ENCODE measurements at places on chromosomes 5 and 9.

- no peak for DNase-seq
Measured at GRCh38 chr9:85716031-85716877, 25.5 kb downstream of the AGTPBP1 start.

DNA sequence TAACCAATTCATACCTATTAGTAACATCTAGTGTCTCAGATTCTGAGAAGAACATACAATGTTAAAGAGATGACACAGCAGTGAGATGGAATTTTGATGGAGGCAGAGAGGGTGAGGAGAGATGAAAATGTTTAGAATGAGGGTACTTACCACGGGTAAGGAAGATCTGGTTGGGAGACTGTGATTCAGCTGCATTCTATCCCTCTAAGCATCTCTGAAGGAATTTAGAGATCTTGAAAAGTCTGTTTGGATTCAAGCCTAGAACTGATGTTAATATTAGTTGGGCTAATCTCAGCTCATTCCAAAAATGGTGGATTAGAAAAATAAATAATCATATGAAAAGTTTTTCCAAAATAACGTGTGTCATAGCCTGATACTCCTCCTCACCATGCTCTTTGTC lies 191.5 kb upstream of the CLINT1 start:
- no peak for DNase-seq

- DNase-seq, result no peak
Measured at GRCh38 chr9:92147852-92148180, 32.6 kb upstream of the SPTLC1 start.

- no peak for DNase-seq
Measured at GRCh38 chr9:2493109-2493508, 128.5 kb upstream of the VLDLR start.

GRCh38 chr5:124454081-124454480 lies 292.4 kb downstream of the ZNF608 start:
- no peak for DNase-seq

DNA sequence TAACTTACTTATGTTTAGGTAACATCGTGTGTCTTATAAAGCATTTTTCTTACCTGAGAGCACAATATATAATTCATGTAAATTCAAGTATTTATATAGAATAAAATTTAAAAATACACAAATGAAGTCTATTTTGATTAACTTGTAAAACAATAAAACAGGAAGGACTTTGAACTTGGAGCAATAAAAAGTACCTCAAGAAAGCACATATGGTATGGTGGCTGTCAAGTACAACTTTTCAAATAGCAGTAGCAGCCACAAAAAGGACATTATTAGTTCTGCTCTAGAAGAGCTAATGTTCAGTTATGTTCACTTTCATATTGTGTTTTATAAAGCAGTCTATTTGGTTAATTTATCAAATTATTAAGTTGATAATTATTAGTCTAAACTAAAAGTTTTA lies 31.4 kb downstream of the SLF1 start:
- DNase-seq, result no peak

- no peak for DNase-seq
Measured at GRCh38 chr9:117787746-117788145, 83.5 kb downstream of the TLR4 start.

- DNase-seq, result peak; percentile 81
Measured at GRCh38 chr9:120925535-120926396, 830 bp downstream of the TRAF1 start.

Data from effector memory CD4-positive, alpha-beta T cell (primary cell).